ENCODE measurements at places on chromosomes 4 and X.

DNA sequence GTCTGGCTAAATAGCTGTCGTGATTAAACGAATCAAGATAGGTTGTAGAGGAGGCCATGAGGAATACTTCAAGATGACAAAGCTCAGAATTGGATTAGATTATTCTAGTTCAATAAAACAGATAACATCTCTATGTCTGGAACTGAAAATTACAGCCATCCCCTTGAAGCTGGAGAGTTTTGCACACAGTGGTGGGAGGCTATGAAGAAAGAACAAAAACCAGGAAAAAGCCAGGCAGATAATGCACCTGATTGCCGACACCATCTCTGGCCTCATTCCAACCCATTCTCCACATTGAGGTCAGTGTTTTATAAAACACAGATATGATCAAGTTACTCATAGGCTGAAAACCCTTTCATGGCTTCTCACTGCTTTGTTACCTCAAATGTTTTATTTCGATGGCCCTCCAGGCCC, 188.3 kb downstream of the RASL11B start:
- no peak for DNase-seq

DNA sequence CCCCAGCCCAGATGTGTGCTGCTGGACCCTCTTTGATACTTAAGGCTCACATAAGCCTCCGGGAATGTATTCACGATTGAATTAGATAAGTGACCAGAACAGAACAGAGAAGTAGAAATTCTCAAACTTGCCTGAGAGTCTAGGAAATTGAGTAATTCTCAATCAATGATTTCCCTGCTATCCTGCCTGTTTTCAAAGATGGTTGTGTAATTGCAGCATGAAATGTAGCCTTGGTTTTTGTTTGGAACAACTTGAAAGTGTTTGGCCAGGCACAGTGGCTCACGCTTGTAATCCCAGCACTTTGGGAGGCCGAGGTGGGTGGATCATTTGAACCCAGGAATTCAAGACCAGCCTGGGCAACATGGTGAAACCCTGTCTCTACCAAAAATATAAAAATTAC, 41.2 kb downstream of the TNIP2 start:
- no peak for DNase-seq

DNA sequence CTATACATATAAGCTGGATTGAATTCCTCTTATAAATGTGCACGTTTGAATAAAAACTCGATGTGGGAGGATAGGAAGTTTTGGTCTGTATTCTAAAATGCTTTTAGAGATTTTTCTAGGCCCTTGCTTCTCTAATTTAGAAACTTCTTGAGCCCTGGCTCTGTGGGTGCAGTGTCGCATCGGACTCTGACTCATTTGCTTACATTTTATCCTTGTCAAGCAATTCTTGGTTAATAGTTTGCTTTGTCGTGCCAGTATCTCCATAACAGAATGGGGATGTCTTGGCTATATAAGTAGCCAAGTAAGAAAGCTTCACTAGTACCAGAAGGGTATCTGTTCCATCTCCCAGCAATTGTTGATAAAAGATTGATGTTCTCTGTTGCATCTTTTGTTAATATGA, 10.7 kb downstream of the SGMS2 start:
- DNase-seq = peak; percentile 13

- peak; percentile 45 for DNase-seq
Observed at GRCh38 chr4:55947912-55948725, 626 bp upstream of the CEP135 start.

- DNase-seq = no peak
Observed at GRCh38 chr4:53497487-53498244, 93.6 kb downstream of the LNX1 start.

- DNase-seq = no peak
Observed at GRCh38 chrX:19350941-19351384, 7.2 kb downstream of the PDHA1 start.

DNA sequence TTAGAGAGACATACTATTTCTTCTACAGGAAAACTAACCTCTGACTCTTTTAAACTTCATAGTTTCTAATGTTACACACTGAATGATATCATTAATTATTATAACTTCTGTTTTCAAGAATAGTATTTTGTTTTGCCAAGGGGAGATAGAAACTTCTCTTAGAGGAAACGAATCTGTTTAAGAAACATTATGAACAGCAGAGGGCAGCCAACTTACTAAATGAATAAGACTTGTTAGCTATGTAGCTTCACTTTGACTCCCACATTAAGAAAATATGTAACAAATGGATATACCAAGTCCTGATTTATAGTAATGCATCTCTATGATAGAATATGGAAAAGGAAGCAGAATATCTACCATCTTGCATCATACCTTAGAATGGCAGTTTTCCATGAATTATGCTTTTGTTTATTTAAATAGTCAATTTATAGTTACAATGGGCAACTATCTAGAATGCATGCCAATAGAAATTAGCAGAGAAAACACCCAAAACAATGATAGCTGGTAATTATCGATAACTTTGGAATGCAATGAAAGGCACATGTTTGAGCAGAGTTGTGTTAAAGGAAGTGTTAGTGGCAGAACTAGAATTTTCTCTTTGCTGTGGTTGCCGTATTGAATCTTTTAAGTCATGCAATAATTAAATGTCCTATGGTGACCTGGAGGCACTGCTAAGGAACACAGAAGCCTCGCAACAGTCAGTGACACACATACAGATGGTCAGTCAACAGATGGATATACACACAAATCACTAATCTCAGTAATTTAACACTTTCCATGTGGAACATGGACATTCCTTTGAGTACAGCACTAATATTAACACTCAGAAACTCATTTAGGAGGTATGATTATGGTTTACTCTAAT, 105.7 kb upstream of the PDLIM3 start:
- DNase-seq = no peak

DNA sequence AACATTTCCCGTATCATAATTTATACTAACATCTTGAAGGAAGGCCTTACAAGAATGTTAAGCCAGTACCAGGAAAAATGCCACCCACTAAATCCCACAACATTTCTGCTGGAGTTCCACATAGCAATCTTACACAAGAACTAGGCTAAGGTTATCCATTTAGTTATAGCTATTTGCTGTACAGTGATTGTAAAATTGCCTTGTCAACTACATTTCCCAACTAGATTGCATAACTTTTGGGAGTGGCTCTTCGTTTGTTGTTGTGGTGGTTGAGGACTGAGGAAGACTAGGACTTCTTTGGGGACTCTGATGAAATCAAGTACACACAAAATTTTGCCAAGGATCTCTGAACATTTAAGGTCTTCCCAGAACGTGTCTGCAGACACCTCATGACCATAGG, 8.0 kb downstream of the IBSP start:
- no peak for DNase-seq

DNA sequence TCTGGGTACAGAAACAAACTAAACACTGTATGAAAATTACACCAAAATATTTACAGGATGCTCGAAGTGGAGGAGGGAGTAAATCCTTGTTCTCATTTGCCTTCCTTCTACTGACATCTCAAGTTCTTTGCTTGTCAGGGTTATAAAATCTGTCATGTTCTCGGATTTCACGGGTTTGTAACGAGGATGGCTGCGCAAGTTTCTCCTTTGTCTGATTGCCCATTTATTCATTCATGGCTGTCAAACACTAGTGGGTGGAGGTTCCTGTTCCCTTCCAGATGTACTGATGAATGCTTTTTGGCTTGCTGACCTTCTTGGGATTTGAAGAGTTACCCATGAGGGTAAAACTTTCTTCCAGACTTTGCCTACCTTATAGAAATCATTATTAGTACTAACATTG, 206.9 kb downstream of the SPCS3 start:
- DNase-seq = no peak

DNA sequence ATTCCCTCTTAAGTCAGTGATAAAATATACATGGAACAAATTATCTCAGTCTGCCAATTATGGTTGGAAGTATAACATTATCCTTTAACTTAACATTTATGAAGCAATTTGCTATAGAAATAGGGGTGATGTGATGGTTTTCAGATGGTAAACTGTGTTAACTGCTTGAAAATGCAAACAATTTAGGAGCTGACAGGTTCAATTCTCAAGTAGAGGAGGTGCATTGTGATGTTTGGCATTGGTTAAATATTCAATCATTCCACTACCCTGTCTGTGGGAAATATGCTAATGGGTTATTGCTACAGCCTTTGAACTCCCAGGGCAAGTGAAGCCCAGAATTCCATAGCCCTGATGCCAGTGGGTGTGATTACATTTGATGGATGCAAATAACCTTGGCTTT, 243.4 kb upstream of the GK2 start:
- no peak for DNase-seq

DNA sequence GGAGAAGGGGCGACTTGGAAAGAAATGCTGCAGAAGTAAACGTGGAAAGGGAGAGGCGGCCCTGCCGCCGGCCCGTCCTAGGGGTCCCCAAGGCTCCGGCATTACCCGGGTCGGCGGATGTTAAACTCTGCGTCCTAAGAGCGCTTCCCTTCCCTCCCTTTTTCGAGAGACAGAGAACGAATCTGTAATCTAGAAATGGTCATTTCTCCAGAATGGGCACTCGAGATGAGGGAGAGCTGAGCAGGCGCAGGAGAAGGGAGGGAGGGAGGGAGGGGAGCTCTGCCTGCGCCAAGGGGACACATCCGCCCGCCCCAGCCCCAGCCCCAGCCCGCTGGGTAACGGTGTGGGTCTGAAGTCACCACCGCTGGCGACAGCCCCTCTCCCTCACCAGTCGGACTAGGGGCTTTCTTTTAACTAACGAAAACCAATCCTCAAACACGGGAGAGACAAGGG, 1.7 kb downstream of the HCFC1 start:
- peak; percentile 20 for DNase-seq

- DNase-seq = no peak
Observed at GRCh38 chrX:51641421-51642021, 22.8 kb upstream of the CENPVL3 start.

DNA sequence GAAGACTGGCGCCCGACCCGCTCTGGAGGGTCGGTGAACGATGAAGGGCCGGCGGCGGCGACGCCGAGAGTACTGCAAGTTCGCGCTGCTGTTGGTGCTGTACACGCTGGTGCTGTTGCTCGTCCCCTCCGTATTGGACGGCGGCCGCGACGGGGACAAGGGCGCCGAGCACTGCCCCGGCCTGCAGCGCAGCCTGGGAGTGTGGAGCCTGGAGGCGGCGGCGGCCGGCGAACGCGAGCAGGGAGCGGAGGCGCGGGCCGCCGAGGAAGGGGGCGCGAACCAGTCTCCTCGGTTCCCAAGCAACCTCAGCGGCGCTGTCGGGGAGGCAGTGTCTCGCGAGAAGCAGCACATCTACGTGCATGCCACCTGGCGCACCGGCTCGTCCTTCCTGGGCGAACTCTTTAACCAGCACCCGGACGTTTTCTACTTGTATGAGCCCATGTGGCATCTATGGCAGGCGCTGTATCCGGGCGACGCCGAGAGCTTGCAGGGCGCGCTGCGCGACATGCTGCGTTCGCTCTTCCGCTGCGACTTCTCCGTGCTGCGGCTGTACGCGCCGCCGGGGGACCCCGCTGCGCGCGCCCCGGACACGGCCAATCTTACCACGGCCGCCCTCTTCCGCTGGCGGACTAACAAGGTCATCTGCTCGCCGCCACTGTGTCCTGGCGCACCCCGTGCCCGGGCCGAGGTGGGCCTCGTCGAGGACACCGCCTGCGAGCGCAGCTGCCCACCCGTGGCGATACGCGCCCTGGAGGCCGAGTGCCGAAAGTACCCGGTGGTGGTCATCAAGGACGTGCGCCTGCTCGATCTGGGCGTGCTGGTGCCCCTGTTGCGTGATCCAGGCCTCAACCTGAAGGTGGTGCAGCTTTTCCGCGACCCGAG, 568 bp downstream of the CHST7 start:
- peak; percentile 62 for DNase-seq

DNA sequence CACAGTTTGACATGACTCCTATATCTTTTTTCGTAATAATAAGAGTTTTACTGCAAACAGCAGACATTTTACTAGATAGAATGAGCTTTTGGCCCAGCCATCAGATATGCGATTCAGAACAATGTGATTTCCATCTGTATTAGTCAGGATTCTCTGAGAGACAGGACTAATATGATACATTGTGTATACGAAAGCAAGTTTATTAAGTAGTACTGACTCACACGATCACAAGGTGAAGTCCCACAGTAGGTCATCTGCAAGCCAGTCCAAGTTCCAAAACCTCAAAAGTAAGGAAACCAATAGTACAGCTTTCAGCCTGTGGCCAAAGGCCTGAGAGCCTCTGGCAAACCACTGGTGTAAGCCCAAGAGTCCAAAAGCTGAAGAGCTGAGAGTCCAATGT, 24.1 kb downstream of the CXCL8 start:
- DNase-seq = peak; percentile 34

- DNase-seq = no peak
Observed at GRCh38 chr4:145043306-145043705, 54.7 kb downstream of the ANAPC10 start.

GRCh38 chrX:41824551-41824950, 98.8 kb downstream of the CASK start:
- peak; percentile 30 for DNase-seq

DNA sequence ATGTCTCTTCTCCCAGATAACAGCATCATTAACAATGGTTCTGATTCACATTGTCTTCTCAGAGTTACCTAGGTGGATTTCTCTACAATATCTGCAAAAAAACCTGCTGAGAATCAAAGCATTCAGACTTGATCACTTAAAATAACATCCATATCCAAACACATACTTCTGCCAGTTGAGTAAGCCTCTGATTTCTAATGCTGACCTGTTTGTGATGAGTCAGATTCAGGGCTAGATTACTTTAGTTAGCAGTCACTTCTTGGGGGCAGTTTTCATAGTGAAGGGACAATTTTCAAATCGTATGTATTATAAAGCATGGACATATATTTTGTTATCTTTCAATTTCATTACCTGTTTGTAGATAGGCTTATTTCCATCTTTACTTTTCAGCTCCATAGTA, 35.5 kb downstream of the CCNI start:
- DNase-seq = no peak

GRCh38 chr4:172173206-172173605, 360.0 kb downstream of the GALNTL6 start:
- no peak for DNase-seq

DNA sequence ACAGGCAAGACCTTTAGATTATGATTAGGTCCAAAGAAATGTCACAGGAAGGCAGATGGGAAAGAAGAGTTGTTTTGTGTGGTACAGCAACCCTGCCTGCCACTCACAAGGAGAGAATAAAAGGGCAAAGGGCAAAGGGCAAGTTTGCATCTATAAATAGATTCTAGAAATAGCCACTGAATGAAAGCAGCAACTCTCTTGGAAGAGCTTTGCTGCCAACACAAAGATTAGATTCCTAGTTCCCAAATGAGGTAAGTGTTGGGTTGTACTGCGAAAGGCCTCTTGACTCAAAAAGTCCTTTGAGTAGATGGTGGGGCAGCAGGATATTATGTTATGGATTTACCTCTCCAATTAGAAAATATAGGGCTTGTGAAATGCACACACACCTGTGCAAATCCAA, 61.2 kb downstream of the MOSPD2 start:
- no peak for DNase-seq

GRCh38 chrX:68917799-68918198, 89.0 kb downstream of the EFNB1 start:
- no peak for DNase-seq

GRCh38 chr4:108717386-108717785, 45.5 kb downstream of the ETNPPL start:
- no peak for DNase-seq

DNA sequence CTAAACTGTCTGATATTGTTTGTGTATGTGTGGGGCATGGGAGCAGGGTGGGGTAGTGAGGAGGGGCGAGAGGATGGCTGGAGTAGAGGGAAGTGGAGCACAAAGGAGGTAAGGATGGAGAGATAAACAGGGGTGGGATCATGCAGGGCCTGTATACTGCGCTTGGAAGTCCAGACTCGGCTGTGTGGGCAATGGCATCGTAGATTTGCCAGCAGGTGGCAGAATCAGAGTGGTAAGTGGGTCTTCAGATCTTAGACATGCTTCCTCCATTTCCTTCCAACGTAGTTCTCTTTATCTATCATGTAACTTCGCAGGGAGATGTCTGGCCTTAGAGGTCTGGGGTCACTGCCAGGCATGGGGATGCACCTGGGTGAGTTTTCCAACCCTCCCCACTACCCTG, 155.5 kb downstream of the PDGFRA start:
- peak; percentile 42 for DNase-seq
